ENCODE measurements at places on chromosomes 11 and 22. TPM values are rescaled to one million over a fixed set of nuclear protein-coding genes. Genes with fewer than 3 reads are reported as not detected.

The CDHR5 gene
- 79.7 TPM for total RNA-seq

The ARHGAP32 gene
- total RNA-seq = 2.4 TPM

The FAT3 gene
- total RNA-seq = 1.3 TPM

GRCh38 chr11:125378571-125378970 is 117.5 kb downstream of the FEZ1 start:
- H3K4me1 ChIP-seq = no peaks in the 10 kb centered on the region
- peaks cover 9% of the 10 kb centered on the region for H3K27me3 ChIP-seq
- no peak overlapping the region for H3K27ac ChIP-seq
- H3K4me3 ChIP-seq = no peak overlapping the region

- H3K36me3 ChIP-seq = no peaks in the 10 kb centered on the region
- H3K4me3 ChIP-seq = no peak overlapping the region
- no peaks in the 10 kb centered on the region for H3K27me3 ChIP-seq
- no peak overlapping the region for H3K27ac ChIP-seq
- no peak for DNase-seq
- no peaks in the 10 kb centered on the region for H3K4me1 ChIP-seq
Observed at GRCh38 chr11:128226106-128226716, 361.1 kb downstream of the ETS1 start.

All from liver (tissue), 10 donors.